ENCODE measurements at places on chromosomes 1 and 21.

DNA sequence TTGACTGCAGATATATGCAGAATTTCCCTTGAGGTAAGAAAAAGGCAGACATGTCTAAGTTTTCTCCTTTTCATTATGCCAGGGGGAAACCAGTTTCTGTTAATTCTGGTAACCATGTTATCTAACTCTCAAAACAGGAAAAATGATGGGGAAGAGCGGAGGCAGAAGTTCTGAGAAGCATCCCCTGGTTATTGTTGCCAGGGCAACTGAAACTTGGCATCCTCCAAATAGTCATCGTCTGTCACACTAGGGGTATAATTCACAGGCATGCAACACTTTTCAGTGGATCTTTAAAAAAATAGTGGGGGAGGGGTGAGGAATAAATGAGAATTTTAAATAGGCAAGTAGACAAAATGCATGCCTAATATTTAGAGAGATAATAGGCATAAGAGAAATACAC lies 715.3 kb upstream of the CXADR start:
- DNase-seq = no peak

DNA sequence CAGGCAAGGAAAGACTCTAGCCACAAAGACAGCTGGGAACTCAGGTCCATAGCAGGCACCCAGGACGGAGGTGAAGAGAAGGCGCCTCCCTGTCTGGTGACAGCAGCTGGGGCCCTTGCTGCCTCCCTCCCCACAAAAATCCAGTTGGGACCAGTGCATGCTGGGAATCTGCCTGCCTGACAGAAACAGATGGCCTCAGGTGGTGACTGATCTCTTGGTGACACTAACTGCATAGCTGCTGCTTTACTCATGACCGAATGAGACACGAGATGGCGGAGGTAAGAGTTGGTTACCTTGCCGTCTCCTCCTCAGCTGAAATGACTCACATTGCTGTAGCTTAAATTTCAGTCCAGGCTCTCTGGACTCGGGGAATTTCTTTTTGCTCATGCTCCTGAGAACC lies 130.3 kb downstream of the FGGY start:
- no peak for DNase-seq

GRCh38 chr1:41416081-41416480 lies 54.8 kb downstream of the FOXO6 start:
- DNase-seq = no peak

DNA sequence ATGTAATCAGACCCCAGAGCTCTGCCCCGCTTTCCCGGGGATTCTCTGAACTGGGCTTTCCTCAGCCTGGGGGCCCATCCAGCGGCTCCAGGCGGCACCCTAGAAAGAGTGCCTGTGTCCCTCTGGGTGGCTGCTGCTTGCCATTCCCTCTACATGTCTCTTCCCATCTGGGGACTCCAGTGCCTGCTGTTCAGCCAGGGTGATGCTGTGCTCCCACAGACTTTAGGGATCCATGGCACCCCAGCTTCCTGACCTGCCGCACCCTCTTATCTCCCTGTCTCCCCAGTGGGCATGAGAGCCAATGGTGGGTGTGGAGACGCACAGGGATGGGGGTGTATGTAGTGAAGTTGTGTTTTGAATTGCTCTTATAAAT lies 16.2 kb downstream of the TRAPPC10 start:
- no peak for DNase-seq

DNA sequence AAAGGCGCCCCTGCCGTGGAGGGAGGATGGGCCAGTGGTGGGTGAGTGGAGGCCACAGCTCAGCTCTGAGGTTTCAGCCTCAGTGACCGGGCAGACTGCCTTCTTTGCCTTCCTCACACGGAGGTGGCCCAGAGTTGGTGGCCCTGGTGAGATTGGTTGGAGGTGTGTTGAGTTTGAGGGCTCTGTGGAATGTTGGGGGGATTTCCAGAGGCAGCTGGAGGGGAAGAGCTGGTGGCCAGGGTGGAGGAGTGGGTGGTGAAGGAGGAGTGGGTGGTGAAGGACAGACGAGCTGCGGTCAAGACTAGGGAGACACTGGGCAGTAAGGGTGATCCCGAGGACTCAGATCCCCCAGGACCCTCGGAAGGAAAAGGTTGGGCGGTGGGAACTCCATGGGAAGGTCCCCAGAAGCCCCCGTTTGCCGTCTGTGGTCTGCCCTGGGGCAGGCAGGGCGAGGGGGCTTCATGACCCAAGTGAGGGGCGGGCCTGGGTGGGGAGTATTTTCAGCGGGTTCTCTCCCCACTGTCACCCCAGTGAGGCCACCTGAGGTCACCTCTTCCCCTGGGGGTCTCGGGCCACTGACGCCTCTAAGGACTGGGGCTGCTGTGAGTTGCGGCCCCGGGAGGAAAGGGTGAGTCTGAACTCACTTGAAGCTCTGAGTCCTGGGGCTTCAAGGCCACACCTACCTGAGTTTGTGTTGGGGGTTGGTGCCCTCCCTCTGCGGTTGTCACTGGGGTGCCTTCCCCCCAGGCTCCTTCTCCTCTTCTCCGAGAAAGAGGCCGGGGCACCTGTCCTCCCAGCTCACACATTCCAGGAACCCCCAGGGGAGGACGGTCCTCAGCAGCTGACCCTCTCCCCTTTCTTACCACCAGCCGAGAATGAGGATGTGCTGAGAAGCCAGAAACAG lies 22.7 kb upstream of the PIK3CD start:
- DNase-seq = peak; percentile 57

DNA sequence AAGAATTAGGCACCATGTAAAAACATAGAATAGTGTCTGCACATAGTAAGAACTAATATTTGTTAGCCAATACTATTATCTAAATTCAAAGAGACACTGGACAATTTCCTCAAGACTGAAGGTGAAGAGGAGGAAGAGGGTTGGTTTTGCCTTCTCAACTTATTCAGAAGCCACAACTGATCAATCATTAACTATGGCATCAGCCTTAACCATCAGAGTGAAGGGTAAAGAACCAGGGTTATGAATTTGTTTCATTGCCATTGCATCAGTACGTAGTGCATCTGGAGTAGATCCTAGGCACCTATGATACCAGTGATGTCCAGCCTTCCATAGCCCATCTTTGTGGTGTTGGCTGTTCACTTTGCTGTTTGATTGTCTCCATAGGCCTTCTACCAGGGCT lies 421.7 kb upstream of the DEPDC1 start:
- no peak for DNase-seq

DNA sequence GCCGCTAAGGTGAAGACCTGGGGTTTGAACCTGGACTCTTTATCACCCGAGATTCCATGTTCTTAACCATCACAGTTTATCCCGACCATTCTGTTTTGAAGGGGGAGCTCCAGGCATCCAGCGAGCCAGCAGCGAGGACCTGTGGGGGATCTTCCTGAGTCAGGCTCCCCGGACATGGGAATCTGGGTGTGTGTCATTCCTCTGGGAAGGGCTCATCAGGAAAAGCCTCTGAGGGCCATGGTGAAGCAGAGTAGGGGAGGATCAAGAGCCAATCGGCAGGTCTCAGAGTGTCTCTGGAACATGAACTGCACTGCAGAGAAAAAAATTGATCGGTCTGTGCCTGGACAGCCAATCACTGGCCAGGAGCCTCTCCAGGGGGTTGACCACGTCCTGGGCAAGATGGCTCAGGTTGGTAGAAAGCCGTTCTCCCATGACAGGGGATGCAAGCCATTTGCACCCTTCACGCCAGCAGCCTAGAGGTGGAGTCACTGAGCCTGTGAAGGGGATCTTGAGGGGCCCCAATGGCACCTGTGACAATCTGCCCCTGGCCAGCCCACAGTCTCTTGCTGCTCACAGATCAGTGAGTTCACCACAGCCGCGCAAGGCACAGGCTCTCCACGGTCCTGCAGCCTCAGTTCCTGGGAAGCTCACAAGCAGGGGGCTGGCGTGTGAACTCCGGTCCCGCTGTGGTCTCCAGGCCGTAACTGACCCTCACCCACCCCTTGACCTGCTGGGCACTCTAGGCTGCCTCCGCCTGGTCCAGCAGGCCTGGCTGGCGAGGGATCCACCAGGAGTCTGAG lies 20.4 kb upstream of the ACTRT2 start:
- no peak for DNase-seq

- no peak for DNase-seq
These were observed 4.8 kb upstream of the COA6 start for GRCh38 chr1:234368320-234369032.

DNA sequence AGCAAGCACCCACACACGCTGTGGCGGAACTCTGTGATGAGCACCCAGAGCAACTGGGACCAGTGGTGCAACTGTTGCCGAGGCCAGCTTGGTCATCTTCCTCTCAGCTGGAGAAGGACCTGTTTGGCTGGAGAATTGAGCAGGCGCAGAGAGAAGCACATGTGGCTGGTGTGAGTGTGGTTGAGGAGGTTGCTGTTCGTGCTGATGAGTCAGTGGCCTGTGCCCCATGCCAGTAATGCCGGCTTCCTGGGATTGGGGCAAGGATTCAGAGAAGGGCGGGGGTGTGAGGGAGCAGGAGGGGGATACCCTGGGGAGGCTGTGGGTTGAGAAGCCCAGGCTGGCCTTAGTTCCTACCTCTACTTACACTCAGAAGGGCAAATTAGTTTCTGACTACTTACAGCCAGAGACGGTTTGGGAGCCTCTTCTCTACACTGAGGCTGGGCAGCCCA lies 57.5 kb upstream of the EPS8L3 start:
- peak; percentile 20 for DNase-seq

GRCh38 chr1:62508187-62508758 lies 71.4 kb downstream of the USP1 start:
- no peak for DNase-seq

- DNase-seq = no peak
These were observed 36.8 kb upstream of the MACF1 start for GRCh38 chr1:39167632-39168209.

GRCh38 chr1:229059671-229060539 lies 211.0 kb upstream of the RAB4A start:
- no peak for DNase-seq

- DNase-seq = no peak
These were observed 189.7 kb downstream of the KCNH1 start for GRCh38 chr1:210944252-210944651.

- no peak for DNase-seq
These were observed 12.4 kb upstream of the EDARADD start for GRCh38 chr1:236381565-236382158.

DNA sequence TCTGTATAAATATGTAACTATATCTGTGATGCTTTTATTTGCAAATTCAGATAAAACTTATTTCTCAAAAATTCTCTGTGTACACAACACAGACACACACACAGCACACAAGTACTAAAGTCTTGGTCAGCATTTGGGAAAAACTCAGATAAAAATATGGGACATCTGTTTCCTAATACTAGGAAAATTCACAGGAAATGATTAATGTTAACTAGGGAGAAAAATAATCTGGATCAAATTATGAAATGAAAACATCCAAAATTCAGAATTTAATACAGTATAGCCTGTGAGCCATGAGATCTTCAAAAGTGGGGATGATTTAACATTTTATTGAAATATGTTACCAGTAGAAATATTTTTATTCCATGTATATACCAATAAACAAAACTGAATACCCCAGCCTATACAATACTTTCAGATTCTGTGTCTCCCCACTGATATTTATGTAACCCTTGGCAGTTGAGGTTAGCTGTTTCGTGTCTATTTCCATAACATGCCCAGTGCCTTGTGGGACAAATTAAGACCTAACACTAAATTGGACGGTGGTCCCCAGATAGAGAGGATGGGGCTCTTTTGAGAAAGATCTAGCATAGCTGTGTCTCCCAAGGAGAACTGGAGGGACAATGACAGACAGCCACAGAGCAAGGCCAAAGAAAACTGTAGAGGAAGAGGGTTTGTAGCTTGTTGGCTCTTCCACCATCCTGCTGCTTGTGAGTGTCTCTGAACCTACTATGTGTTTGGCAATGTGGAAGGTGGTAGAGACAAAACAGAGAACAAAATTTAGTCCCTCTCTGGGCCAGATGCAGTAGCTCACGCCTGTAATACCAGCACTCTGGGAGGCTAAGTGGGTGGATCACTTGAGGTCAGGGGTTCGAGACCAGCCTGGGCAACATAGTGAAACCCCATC lies 47.2 kb downstream of the GNG12 start:
- no peak for DNase-seq

DNA sequence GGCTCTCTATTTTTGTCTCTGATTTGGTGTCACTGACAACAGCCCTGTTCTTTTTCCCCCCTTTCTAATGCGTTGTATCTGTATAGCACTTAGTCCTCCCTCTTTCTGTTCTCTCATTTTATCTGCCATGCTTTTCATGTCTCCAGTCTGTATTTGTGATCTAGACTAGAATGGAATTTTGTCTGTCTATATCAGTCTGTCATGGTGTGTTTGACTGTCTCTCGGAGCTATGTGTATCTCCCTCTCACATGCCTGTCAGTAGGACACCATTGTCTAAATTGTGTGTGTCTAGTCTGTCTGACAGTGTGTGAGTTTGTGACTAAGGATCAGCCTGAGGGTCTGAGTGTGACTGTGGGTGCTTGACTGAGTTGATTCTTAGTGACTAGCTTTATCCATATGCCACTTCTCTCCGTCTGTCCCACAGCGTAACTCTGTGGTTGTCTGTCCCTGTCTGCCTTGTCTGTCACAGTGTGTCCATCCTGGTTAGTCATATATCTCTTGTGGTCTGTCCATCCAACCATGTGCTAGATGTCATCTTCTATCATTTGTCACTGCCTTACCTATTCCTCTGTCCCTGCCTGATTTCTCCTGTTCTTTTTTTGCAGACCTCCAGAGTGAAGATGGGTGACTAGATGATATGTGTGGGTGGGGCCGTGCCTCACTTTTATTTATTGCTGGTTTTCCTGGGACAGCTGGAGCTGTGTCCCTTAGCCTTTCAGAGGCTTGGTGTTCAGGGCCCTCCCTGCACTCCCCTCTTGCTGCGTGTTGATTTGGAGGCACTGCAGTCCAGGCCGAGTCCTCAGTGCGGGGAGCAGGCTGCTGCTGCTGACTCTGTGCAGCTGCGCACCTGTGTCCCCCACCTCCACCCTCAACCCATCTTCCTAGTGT lies 1.4 kb upstream of the B4GALT2 start:
- no peak for DNase-seq

DNA sequence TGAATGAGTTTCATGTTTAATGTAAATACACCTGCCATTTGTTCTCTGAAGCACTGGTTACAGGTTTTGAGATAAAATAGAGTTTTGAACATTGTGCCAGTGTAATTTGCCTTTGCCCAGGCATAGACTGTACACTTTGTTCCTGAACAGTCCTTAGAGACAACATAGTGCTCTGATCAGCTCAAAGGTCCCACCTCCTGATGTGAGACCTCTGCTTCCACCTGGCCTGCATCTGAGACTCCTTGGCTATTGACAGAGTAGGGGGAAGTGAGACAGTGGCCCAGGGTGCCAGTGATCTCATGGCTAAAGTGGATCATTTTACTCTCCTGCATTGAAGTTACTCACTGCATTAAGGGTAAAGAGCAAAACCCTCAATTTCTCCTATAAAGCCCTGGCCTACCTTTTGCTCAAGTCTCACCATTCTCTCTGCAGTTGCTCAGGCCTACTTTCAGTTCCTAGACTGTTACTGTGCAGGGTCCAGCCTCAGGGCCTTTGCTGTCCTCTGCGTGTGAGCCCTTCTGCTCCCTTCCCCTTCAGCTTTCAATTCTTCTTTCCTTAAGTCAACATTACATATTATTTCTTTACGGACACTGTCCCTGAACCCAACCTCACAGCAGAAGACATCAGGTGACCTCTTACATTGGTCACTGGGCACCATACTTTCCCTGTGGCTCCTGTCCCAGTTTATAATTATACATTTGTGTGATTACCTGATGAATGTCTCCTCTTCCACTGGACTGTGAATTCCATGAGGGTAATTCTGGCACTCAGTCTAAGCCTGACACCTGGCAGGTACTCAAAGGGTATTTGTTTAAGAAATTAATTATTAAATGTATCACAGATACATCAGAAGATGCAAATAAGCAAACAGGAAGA lies 142.9 kb downstream of the ROR1 start:
- DNase-seq = no peak
